Neural crest cell (in vitro differentiated cells): ENCODE measurements at places on chromosomes 2 and 18.

GRCh38 chr2:240168546-240169361 lies 28.3 kb upstream of the OTOS start:
- no peak for DNase-seq

GRCh38 chr2:11576398-11576797 lies 42.6 kb downstream of the GREB1 start:
- no peak for DNase-seq

DNA sequence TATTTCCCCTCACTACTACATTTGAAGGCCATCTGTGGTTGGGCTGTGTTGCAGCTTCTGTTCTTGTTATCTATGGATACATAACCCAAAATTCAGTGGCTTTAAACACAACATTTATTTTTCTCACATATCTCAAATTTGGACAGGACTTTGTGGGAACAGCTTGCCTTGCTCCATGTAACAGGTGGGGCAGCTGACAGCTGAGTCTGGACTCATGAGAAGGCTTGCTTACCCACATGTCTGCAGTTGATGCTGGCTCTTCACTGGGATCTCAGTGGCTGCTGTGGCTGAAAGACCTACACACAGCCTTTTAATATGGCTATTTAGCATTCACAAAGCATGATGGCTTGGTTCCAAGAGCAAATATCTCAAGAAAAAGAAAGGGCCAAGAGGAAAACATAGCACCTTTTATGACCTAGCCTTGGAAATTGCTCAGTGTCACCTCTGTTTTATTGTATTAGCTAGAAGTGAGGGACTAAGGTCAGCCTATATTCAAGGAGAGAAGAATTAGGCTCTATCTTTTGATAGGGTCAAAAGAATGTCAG lies 296.8 kb upstream of the ZNF521 start:
- DNase-seq = no peak

- DNase-seq = no peak
Observed at GRCh38 chr2:66408905-66409304, 26.0 kb upstream of the MEIS1 start.

GRCh38 chr18:61352059-61352458 lies 18.8 kb downstream of the CDH20 start:
- no peak for DNase-seq

GRCh38 chr2:190950566-190950991 lies 63.4 kb downstream of the STAT1 start:
- DNase-seq = no peak

- peak; percentile 67 for DNase-seq
Observed at GRCh38 chr2:241877989-241878970, 8.8 kb downstream of the RTP5 start.
